T-helper 17 cell (primary cell): ENCODE measurements at places on chromosomes 1 and 21.

DNA sequence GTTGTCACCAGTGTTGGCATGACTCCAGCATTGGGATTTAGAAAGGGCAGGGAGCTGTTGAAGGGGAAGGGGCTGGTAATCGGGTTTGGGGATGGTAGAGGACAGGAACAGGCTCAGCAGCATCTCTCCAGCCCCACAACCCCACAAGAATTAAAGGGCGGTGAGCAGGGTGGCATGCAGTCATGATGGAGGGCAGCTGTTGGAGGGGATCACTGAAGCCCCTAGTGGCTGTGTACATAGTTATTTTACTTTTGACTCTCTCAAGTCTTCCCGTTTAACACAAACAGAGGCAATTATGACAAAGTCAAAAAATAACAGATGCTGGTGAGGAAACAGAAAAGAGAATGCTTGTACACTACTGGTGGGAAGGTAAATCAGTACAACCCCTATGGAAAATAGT, 213.8 kb downstream of the URB2 start:
- DNase-seq: no peak

GRCh38 chr1:109197158-109198042, 16.3 kb upstream of the SARS1 start:
- no peak for DNase-seq

- DNase-seq: no peak
These were observed 23.2 kb downstream of the AVPR1B start for GRCh38 chr1:206094024-206094423.

GRCh38 chr1:204326771-204327300, 32.9 kb downstream of the PLEKHA6 start:
- DNase-seq: no peak

DNA sequence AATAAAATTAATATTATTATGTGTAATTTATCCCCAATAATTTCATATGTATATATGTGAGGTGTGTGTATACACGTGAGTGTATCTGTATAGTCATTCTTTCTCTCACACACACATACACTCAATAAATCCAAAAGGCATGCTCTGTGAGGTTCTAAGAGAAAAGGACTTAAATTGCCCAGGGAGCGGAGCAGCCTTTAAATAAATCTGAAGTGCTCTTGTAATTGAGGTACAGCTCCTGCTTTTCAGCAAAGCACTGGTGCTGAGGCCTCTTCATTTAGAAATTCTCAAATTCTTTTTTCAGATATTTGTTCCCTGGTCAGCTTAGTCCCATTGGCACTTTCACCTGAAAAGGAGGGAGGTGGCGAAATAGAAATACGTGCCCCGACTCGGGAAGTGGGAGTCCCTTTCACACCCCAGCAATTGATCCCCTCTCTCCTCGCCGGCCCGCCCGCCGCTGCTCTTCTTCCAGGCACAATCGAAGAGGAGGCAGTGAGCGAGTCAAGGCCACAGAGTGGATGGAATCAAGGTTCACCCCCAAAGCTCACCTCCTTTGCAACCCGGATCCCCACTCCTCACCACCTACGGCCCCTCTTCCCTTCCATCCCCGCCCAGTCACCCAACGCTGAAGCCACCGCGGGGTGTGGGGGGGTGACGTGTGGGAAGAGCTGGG, 944 bp downstream of the PLPPR5 start:
- no peak for DNase-seq

GRCh38 chr1:232557502-232558191, 72.3 kb downstream of the SIPA1L2 start:
- no peak for DNase-seq

- no peak for DNase-seq
These were observed 295.5 kb upstream of the PROX1 start for GRCh38 chr1:213692321-213692720.

DNA sequence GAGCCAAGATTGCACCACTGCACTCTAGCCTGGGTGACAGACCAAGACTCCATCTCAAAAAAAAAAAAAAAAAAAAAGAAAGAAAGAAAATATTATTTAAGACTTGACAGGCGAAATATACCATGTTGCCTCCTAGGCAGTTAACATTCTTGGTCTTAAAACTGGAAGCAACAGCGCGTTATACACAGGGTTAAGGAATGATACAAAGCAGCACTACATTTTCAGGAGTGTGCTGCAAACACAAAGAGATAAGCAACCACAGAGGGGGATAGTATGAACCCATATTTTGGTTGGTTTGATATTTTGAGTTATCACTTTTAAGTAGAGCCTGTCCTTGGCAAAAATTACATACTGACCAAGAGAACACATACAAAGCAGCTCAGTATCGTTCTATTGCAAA, 25.1 kb downstream of the USP24 start:
- DNase-seq: no peak
